ENCODE measurements at places on chromosomes 3 and 15. TPM values are rescaled to one million over a fixed set of nuclear protein-coding genes. Genes with fewer than 3 reads are reported as not detected.

DNA sequence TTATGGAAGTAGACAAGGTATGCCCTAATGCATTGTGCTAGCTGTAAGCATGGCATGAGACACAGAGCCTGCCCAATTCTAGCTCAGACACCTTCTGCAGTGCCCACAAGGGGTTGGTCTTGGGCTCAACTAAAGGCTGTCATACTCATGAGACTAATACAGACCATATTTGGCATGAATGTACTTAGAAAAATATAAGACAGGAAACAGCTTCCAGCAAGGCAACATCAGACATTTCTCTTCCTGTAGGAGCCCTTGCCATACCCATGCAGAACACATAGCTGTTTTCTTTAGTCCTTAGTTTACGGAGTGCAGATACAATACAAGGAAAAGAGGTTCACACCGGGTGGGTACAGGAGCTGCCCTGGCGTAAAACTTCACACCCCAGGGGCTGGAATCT lies 30.5 kb upstream of the NR1I2 start:
- no peaks in the 10 kb centered on the region for H3K36me3 ChIP-seq
- H3K27me3 ChIP-seq: no peaks in the 10 kb centered on the region
- H3K4me1 ChIP-seq: no peaks in the 10 kb centered on the region

DNA sequence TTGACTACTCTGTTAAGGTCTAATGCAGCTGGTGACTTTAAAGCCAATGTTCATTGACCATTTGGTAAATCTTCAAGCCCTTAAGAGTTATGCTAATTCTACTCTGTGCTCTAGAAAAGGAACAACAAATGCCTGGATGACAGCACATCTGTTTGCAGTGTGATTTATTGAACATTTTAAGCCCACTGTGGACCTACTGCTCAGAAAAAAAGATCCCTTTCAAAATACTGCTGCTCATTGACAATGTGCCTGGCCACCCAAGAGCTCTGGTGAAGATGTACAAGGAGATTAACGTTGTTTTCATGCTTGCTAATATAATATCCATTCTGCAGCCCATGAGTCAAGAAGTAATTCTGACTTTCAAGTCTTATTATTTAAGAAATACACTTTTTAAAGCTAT lies 110.8 kb downstream of the TBC1D5 start:
- no peaks in the 10 kb centered on the region for H3K27me3 ChIP-seq
- no peak overlapping the region for H3K4me3 ChIP-seq
- H3K27ac ChIP-seq: no peak overlapping the region
- H3K36me3 ChIP-seq: no peaks in the 10 kb centered on the region
- no peaks in the 10 kb centered on the region for H3K4me1 ChIP-seq
- no peak for DNase-seq

DNA sequence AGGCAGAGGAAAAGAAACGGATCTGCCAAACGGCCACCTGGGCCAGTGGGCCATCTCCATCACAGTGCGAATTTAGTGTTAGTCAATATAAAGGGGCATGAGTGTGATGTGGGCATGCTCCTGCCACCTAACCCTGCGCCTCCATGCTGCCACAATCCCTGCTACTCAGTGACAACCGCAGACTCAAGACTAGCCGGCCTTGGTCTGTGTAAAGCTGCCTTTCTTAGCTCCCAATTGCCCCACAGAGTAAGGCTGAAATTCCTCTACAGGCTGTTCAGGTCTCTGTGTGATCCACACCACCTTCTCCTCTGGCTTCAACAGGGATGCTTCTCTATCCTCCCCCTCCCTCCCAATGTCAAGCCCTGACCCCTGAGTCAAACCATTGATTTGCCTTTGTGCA lies 269.7 kb downstream of the XXYLT1 start:
- H3K36me3 ChIP-seq: no peaks in the 10 kb centered on the region
- H3K4me1 ChIP-seq: no peaks in the 10 kb centered on the region
- no peak overlapping the region for H3K4me3 ChIP-seq
- peak; percentile 14 for DNase-seq
- no peaks in the 10 kb centered on the region for H3K27me3 ChIP-seq

DNA sequence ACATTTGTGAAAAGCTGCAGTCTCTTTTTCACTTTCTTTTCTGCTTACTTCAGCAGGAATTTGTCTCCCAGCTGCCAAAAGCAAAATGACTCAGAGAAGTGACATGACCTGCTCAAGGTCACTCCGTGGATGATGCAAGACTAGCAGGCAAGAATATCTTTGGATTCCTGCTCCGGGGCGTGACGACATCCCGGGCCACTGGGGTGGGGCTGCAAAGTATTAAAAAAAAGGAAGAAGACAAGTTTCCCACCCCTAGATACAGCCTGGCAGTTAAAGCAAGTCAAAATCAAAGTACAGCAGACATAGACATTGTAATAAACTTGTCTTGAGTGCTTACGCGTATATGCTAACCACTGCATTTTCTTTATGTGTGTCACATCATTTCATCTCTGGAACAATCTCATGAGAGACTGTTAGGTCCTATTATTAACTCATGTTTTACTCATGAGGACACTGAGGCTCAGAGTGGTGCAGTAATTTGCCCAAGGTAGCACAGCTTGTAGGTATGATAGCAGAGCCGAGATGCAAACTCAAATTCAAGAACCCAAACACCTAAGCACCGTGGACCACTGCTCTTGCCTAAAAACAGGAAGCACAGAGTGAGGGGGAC lies 485.2 kb upstream of the PROK2 start:
- no peak overlapping the region for H3K4me3 ChIP-seq
- no peak overlapping the region for H3K27ac ChIP-seq
- H3K36me3 ChIP-seq: no peaks in the 10 kb centered on the region
- DNase-seq: peak; percentile 73
- H3K4me1 ChIP-seq: no peaks in the 10 kb centered on the region
- no peaks in the 10 kb centered on the region for H3K27me3 ChIP-seq

DNA sequence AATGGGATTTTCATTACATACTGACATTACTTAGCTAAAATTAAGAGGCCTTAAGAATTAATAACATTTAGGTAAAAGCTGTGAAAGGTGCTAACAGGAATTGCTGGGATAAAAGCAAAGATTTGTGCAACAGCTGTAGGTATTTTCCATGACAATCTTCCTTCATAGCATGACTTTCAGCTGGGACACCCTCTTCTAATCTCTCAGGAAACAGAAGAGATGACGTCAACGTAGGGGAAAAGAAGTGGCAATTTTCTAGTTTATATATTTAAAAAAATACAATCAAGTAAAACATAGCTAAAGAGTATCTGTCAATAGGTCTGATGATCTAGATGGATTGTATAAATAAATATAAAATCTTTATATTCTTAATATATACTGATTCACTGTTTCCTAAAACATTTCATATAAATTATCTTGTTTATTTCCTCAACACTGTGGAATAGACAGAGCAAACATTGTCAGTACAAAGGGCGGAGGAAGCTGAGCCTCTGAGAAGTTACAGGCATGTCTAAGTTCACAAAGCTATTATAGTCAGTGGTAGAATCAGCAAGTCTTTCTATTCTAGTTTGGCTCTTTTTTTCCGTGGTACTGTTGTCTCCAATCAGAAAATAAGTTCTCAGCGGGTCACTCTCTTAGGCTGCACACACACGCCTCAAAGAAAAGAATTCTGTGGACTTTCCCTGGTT lies 217.0 kb downstream of the P3H2 start:
- no peak overlapping the region for H3K4me3 ChIP-seq
- no peaks in the 10 kb centered on the region for H3K4me1 ChIP-seq
- no peak overlapping the region for H3K27ac ChIP-seq
- no peak for DNase-seq
- no peaks in the 10 kb centered on the region for H3K27me3 ChIP-seq

DNA sequence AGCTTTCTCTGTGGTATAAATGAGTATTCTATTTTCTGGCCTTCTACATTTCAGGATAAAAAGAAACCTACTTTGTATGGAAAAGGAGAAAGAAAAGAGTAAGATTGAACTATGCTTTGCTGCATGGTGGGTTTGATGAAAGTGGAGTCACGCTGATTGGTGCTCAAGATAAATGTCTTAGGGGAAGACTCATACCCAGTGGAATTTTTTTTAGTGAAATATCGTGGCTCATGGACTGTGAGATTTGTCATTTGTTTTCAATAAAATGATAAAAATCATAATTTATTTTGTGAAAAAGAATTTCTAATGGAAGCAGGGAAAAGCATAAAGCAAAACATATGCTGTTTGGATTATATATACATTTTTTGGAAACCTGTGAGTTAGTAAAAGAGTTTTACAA lies 292.5 kb downstream of the ZPLD1 start:
- no peaks in the 10 kb centered on the region for H3K27me3 ChIP-seq
- no peak for DNase-seq
- H3K4me3 ChIP-seq: no peak overlapping the region
- no peak overlapping the region for H3K27ac ChIP-seq
- no peaks in the 10 kb centered on the region for H3K4me1 ChIP-seq

DNA sequence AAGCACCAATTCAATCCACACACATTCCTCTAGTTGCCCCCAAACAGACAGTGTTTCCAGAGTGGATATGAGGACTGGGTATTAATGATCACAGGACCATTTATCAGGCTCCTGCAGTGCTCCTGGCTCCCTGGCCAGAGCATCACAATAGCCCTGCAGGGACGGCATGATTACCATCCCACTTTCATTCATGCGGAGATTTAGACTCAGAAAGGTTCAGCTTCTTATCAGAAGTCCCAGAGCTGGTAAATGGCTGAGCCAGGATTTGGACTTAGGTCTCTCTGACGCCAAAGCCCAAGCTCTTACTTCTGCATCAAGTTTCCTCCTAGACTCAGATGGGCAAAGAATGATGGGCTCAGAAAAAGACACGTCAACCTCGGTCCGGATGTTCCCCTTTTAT lies 2.9 kb upstream of the EPHB3 start:
- H3K4me3 ChIP-seq: no peak overlapping the region
- no peak overlapping the region for H3K27ac ChIP-seq
- no peaks in the 10 kb centered on the region for H3K36me3 ChIP-seq

- H3K36me3 ChIP-seq: no peaks in the 10 kb centered on the region
- H3K4me3 ChIP-seq: no peak overlapping the region
- DNase-seq: no peak
- H3K4me1 ChIP-seq: no peaks in the 10 kb centered on the region
These were observed 25.8 kb downstream of the TMEM45A start for GRCh38 chr3:100518244-100518643.

Gene MST1R
- total RNA-seq: 177 TPM

Gene CHRNA5
- total RNA-seq: 0.53 TPM

Gene FES
- total RNA-seq: 4.7 TPM

Gene DNASE1L3
- total RNA-seq: 5.4 TPM

- no peaks in the 10 kb centered on the region for H3K4me1 ChIP-seq
- DNase-seq: no peak
- no peak overlapping the region for H3K4me3 ChIP-seq
These were observed 69.6 kb downstream of the NCEH1 start for GRCh38 chr3:172641291-172641690.

- no peaks in the 10 kb centered on the region for H3K36me3 ChIP-seq
- no peaks in the 10 kb centered on the region for H3K4me1 ChIP-seq
- no peak overlapping the region for H3K4me3 ChIP-seq
These were observed 58.2 kb downstream of the C3orf70 start for GRCh38 chr3:185094697-185095096.

DNA sequence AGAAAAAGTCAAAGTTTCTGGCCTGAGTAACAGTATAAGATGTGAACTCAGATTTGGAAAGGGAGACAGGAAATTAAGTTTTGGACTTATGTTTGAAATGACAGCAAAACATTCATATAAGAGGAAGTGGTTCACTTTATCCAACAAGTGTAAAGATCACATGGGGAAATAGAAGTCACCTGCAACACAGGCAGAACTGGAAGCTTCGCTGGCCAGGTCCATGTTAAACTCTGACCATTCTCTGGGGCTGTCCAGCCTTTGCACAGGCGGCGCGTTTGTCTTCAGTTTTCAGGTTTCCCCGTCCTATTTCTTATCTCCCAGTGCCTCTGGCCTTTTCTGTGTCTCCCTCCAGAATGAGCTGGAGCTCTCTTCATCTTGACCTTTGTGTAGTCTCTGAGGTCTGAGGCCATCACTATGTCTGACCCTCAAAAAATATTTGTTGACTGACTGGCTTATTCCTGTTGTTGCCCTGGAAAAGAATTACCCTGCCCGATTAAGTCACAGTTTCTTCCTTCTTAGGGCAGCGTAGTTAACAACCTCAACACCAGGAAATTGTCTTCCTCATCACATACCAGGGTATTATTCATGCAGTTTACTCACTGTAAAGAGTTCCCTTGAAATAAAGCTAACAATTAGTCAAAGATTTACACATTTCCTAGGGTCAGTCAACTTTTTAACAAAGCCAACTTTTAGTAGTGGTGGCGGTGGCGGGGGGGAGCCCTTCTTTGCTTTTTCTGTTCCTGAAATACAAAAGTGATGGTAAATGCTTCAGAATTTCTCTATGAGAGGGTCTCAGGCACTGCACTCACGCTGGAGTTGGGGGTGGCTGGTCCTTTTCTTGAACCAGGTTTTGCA lies 959 bp upstream of the RASA2 start:
- no peaks in the 10 kb centered on the region for H3K36me3 ChIP-seq
- DNase-seq: peak; percentile 54
- peak overlapping the region; percentile 80 for H3K4me3 ChIP-seq
- H3K4me1 ChIP-seq: no peaks in the 10 kb centered on the region

Gene CADPS
- total RNA-seq: 8.2 TPM

Gene CD200R1
- total RNA-seq: not detected

GRCh38 chr15:85964471-85964870 lies 115.2 kb upstream of the AGBL1 start:
- no peaks in the 10 kb centered on the region for H3K4me1 ChIP-seq
- H3K27me3 ChIP-seq: no peaks in the 10 kb centered on the region
- H3K36me3 ChIP-seq: no peaks in the 10 kb centered on the region
- H3K4me3 ChIP-seq: no peak overlapping the region

DNA sequence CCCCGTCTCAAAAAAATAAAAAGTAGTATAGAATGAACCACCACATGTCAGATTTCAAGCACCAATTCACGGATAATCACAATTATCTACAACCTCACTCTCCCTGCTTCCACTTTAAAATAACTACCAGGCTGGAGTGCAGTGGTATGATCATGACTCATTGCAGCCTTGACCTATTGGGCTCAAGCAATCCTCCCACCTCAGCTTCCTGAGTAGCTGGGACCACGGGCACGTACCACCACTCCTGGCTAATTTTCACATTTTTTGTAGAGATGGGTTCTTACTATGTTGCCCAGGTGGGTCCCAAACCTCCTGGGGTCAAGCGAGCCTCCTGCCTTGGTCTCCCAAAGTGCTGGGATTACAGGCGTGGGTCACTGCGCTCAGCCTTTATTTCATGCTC lies 38.1 kb upstream of the LDHAL6B start:
- no peak overlapping the region for H3K27ac ChIP-seq
- no peak for DNase-seq
- H3K4me3 ChIP-seq: no peak overlapping the region
- no peaks in the 10 kb centered on the region for H3K36me3 ChIP-seq
- H3K27me3 ChIP-seq: no peaks in the 10 kb centered on the region

GRCh38 chr3:186013312-186013711 lies 75.5 kb upstream of the TRA2B start:
- no peaks in the 10 kb centered on the region for H3K27me3 ChIP-seq
- no peaks in the 10 kb centered on the region for H3K36me3 ChIP-seq
- no peaks in the 10 kb centered on the region for H3K4me1 ChIP-seq
- no peak overlapping the region for H3K27ac ChIP-seq
- DNase-seq: no peak
- H3K4me3 ChIP-seq: no peak overlapping the region
